ENCODE measurements at places on chromosomes 16 and 17.
A peak's percentile ranks its signal among the peaks of the same experiment; 100 is the strongest.

- no peak for DNase-seq
Observed at GRCh38 chr16:53605831-53606400, 97.7 kb downstream of the RPGRIP1L start.

GRCh38 chr16:3546986-3547682, 30.1 kb downstream of the NLRC3 start:
- no peak for DNase-seq

DNA sequence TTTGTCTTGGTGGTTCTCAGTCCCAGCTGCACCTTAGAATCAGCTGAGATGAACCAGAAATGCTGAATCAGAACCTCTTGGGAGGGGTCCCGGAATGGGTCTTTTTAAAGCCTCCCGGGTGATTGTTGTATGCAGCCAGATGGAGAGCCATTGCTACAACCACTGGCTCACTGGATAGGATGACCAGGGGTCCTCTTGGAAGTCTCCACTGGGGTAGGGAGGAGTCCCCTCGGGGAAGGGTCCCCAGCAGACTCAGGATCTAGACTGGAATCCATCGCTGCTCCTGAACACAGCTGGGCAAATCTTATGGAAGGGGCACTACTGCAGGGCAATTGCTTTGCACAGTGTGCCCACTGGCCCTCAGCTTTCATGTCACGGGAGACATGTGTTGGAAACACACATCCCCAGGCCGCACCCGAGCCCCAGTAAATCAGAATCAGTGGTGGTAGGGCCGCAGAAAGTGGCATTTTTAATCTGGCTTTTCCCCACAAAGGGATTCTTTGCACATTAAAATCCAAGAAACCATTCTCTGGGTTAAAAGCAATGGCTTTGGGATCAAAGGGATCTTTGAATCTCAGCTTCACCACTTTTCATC, 117.3 kb downstream of the IRX5 start:
- DNase-seq: no peak

GRCh38 chr16:67431775-67432505, 1.0 kb downstream of the HSD11B2 start:
- DNase-seq: no peak

DNA sequence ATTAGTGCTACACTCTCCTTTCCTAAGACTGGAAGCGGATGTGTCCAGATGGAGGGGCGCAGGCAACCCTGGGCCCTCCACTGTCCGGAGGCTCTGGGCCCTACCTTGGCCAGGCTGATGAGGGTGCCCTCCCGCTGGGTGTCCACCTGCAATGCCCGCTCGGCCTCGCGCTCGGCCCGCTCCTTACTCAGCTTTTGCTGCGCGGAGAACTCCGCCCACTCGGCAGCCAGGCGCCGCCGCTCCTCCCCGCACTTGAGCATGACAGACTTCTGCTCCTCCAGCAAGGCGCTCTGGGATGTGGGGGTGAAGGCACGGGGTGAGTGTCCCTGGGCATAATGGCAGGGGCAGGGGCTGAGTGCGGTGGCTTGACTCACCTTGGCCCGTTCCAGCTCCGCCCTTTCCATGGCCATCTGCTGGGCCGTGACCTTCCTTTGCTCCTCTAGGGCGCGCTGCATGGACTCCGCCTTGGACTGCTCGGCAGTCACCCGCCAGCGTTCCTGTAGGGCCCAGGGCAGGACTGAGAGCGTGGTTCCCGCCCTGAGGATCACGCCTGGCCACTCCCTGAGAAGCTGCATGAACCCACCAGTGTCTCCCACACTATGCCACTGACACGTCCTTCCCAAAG, 10.1 kb upstream of the MRPL38 start:
- DNase-seq: no peak

- DNase-seq: peak; percentile 48
Observed at GRCh38 chr16:2486645-2487516, 12.0 kb downstream of the TBC1D24 start.

GRCh38 chr17:27659683-27660082, 28.7 kb downstream of the LGALS9 start:
- DNase-seq: no peak

- DNase-seq: no peak
Observed at GRCh38 chr17:77206158-77206956, 65.6 kb downstream of the SEC14L1 start.

- no peak for DNase-seq
Observed at GRCh38 chr17:13475574-13476223, 126.0 kb downstream of the HS3ST3A1 start.

- DNase-seq: peak; percentile 26
Observed at GRCh38 chr17:2749784-2750181, 331 bp upstream of the CCDC92B start.

- no peak for DNase-seq
Observed at GRCh38 chr16:79278506-79278905, 322.0 kb downstream of the MAF start.

- DNase-seq: no peak
Observed at GRCh38 chr16:54336631-54337204, 50.1 kb upstream of the IRX3 start.

DNA sequence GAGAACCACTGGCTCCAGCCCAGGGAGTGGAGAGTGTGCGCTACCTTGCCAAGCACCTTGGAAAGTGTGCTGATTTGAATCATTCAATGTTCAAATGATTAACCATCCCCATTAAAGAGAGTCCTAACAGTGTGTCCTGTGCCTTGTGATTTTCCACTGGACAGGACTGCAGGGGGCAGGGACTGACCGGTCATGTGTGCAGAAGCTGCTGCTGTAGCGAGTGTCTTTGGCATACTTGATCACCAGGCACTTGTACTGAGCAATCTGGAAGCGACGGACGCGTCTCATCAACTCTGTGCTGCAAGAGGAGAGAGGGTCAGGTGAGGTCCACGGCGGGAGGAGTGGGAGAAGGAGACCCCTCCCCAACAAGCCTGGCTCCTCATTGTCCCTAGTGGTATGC, 2.0 kb downstream of the TK1 start:
- no peak for DNase-seq

GRCh38 chr17:56661906-56662305, 68.4 kb downstream of the NOG start:
- DNase-seq: no peak

- no peak for DNase-seq
Observed at GRCh38 chr17:32894245-32894644, 17.3 kb upstream of the MYO1D start.

DNA sequence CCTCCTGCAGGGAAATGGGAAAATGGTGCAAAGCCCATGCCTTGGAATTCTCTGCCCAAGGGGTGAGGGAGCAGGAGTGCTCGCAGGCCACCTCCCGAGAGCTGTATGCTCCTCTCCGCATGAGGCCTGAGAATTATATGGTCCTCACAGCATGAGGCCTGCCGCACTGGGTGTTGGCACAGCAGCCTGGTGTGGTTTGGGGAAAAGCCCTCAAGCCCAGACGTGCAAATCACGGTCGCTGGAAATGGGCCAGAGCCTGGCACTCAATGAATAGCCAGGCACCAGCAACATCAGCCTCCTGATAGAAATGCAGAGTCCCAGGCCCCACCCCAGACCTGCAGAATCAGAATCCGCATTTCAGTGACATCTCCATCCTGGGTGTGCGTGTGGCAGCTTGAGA, 156.4 kb upstream of the FOXF1 start:
- DNase-seq: no peak

- DNase-seq: no peak
Observed at GRCh38 chr17:19319771-19320505, 42.6 kb downstream of the B9D1 start.

GRCh38 chr17:72120642-72121163, at the start of gene SOX9:
SOX9 (plus strand) TSS chr17:72121020; CDS start chr17:72121392, 372 bp downstream.
- DNase-seq: no peak

DNA sequence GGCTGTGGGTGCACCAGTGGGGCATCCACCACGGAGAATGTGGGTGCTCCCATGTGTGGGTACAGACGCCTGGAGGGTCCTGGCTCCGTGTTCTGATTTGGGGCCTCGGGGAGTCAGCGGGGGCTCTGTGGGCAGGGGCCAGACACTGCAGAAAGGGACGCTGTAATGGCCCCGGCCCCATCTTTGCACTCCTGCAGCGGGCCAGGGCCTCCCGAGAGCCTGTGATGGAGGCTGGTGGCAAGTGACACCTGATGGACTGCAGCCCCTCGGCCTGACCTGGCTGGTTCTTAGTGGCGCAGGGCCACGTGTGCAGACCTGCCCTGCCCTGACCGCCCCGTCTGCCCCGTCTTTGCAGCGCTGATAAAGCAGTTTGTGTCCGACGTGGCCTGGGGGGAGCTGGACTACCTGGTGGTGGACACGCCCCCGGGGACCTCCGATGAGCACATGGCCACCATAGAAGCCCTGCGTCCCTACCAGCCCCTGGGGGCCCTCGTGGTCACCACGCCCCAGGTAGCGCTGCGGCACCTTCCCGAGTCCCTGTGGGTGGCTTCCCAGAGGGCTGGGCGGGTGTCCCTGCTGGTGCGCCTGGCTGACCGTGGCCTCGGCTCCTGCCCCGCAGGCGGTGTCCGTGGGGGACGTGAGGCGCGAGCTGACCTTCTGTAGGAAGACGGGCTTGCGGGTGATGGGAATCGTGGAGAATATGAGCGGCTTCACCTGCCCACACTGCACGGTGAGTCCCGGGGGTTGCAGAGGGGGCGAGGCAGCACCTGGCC, 4.7 kb downstream of the NUBP2 start:
- DNase-seq: no peak

GRCh38 chr17:49387498-49388289, 25.6 kb upstream of the ZNF652 start:
- DNase-seq: no peak

GRCh38 chr17:39222866-39223834, 2.6 kb downstream of the STAC2 start:
- no peak for DNase-seq

- no peak for DNase-seq
Observed at GRCh38 chr16:28182801-28183200, 29.0 kb downstream of the XPO6 start.

GRCh38 chr16:70388006-70388680, 41.4 kb downstream of the DDX19A start:
- DNase-seq: no peak

DNA sequence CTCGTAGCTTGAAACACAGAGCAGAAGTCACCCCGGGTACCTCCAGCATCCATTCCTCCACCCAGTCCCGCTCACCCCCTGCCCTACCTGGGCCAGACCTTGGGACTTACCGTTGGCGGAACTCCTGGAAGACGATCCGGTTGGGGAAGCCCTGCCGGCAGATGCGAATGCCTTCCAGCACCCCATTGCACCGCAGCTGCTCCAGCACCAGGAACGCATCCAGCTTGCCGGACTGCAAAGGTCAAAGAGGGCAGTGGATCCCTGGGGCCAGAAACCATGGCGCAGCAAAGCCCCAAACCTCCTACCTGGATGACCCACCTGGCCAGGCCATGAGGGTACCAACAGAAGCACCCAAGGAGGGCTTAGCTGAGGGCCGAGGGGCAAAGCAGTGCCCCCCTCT, 97.9 kb downstream of the NDE1 start:
- DNase-seq: no peak

DNA sequence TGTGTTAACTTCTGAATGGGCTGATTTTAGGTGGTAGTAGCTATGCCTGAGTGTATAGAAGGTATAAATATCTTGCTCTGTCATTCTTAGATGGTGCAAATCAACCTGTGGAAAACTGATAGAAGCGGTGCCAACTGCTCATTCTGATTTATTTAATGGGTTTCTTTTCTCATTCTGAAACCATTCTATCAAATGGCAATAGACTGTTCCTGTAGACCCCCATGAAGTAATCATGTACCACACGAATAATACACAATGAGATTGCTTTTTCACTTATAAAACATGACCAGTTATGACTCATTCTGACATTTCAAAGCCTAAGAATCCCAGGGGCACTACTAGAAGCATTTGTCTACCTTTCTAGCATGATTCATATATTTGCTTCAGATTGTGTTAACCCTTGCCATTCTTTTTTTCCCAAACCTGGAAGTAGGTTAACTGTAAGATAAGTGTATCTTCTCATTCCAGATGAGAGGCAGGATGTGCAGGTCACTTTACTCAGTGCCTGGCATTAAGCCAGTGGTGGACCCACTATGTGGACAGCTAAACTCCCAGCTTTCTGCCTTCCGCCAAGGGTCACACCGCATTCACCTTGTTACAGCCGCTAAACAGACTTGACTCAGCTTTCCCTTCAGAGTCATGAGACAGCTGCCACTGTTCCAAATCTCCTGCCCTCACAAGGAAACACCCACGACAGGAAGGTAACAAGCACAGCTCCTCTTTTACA, 16.4 kb upstream of the SLC16A11 start:
- DNase-seq: no peak

GRCh38 chr17:28228986-28229729, 89.8 kb upstream of the TMEM97 start:
- DNase-seq: no peak

DNA sequence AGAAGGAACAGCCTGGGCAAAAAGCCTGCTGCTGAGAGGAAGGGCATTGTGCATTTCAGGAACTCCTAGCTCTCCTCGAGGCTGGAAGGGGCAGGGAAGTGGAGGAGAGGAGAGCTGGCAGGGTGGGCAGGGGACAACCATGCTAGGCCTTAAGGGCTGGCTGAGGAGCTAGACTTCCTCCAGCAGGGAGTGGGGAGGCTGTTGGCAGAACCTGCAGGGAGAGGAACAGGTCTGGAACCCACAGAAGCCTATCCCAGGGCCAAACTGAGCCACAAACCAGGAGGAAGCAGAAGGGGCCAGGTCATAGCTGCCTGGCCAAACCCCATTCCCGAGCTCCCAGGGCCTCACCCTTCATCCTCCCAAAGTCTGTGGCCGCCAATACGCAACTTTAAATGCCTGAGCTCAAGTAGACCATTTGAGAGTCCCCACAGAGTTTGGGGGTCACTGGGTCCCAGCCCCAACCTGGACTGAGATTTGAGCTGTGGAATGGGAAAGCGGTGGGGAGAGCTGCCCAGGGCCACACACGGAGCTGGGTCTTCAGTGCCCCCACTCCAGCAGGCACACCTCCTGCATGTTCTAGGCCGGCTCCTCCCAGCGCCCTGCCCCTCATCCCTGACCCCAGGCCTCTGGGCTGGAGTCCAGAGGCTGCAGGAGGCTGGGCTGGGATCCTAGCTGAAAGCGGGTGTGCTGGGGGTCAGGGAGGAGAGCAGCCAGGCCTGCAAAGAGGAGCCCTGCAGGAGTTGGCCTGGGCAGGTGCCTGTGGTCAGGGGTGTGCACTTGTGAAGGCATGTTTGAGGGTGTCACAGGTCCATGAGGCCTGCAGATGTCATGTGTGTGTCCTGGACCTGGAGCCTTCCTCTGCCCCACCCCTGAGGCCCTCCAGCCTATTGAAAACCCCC, 4.5 kb downstream of the CDH5 start:
- DNase-seq: no peak

- no peak for DNase-seq
Observed at GRCh38 chr17:2412561-2413021, 11.7 kb upstream of the MNT start.

- DNase-seq: no peak
Observed at GRCh38 chr16:53822936-53823529, 119.1 kb downstream of the FTO start.

- no peak for DNase-seq
Observed at GRCh38 chr16:85326794-85327181, 214.5 kb upstream of the CIBAR2 start.

All from activated naive CD4-positive, alpha-beta T cell (primary cell).